ENCODE measurements at places on chromosomes 4 and X. TPM values are rescaled to one million over a fixed set of nuclear protein-coding genes. Genes with fewer than 3 reads are reported as not detected.

The FREM3 gene
- total RNA-seq: not detected

The DDX53 gene
- total RNA-seq: not detected

The SRPK3 gene
- total RNA-seq: not detected

The SPOCK3 gene
- not detected for total RNA-seq

The CXorf49 gene
- total RNA-seq: not detected

GRCh38 chr4:184668511-184669114 is 19.1 kb downstream of the PRIMPOL start:
- no peak for DNase-seq

- DNase-seq: no peak
These were observed 358 bp downstream of the FGFBP1 start for GRCh38 chr4:15938182-15938581.

GRCh38 chr4:177190995-177191580 is 118.6 kb upstream of the NEIL3 start:
- no peak for DNase-seq

DNA sequence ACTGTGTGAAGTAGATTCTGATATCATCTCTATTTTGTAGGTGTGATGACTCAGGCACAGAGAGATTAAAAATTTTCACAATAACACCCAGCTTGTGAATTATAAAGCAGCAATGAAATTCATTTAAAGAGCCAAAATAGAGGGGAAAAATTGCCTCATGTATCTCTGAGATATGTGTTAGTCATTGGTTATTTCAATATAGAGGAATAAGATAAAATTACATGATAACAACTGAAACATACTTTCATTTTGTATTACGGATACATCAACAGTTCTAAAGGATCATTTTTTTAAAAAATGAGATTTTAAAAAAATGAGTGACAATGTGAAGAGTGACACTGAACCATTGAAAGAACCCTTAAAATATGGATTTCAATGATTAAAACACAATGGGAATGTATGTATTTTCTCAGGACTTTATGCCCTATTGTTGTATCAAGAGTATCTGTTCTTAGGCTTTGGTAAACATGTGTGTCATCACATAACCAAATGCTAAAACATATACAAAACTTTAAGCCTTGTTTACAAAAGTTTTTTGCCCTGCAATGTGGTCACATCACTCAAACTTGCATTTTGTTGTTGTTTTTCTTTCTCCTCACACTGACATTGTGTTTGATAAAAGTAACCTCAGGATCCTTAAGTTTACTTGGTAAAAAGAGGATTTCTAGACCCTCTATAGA is 221.3 kb downstream of the ANTXR2 start:
- no peak for DNase-seq

- no peak for DNase-seq
These were observed 34.2 kb upstream of the ZNF518B start for GRCh38 chr4:10491401-10491800.

- no peak for DNase-seq
These were observed 28.4 kb upstream of the TNIP3 start for GRCh38 chr4:121192480-121192879.

GRCh38 chr4:140928880-140929279 is 172.7 kb upstream of the TBC1D9 start:
- no peak for DNase-seq

DNA sequence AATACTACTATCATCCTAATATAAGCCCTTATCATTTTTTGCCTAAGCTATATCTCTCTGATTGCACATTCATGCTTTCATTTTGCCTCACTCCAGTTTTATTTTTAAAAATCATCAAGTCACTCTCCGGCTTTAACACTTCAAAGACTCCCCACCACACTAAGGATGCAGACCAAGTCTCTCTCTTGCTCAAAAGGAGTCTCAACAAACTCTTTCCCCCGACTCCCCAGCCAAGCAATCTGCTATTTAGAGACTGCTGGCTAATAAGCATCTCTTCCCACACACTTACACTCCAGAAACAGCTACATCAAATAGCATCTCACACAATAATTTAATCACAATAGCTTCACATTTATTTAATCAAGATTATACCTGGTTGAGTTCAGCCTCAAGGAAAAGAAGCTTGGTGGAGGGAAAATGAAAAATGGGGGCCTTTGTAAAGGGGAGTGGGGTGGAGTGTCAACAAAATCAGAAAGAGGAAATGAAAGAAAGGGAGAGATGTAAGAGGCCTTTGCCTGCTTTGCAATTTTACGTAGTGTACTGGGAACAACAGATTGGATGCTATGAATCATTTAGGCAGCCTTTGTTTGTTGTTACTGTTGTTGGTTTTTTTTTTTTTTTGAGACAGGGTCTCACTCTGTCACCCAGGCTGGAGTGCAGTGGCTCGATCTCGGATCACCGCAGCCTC is 104.1 kb upstream of the MCF2 start:
- no peak for DNase-seq

DNA sequence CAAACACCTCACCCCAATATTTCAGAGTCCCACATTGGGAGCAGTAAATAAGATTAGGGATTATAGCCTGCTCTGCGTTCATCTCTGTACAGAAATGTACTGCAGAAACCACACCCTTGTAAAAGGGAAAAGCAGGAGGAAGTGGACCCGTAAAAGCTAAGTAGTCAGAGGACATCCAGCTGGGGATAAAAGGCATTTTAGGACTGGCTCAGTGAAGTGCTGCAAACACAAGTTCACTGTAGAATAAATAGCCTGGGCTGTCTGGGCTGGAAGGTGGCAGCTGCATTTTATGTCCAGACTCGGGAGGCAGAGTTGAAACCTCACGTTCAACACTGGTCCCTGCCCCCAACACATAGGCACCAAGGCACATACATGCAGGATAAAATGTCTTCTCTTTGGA is 178.7 kb upstream of the FAT1 start:
- DNase-seq: no peak

GRCh38 chr4:153273751-153274150 is 69.5 kb downstream of the TRIM2 start:
- DNase-seq: no peak

DNA sequence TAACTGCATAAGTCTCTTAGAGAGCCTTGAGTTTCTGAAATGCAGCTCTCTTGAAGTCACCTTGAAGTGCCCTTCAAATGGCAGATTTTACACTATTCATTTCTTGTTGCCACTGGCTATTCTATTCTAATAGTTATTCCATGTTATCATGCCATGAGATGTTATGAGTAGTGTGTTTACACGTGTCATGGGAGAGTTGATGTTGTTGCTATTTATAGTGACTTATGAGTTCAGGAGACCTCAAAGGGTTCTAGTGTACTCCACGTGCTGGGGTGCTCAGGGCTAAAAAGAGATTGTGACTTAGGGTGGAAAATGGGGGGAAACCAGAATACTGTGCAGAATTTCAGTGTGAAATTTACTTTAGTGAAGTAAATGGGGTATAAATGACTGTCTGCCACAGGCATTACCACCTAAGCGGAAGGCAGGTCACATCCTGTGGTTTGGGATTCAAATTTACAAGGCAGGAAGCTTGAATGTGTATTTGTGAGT is 77.1 kb upstream of the SLC4A4 start:
- DNase-seq: no peak

GRCh38 chr4:144565527-144566195 is 80.3 kb upstream of the HHIP start:
- DNase-seq: no peak

- no peak for DNase-seq
These were observed 56.4 kb downstream of the ABCG2 start for GRCh38 chr4:88102026-88102425.

DNA sequence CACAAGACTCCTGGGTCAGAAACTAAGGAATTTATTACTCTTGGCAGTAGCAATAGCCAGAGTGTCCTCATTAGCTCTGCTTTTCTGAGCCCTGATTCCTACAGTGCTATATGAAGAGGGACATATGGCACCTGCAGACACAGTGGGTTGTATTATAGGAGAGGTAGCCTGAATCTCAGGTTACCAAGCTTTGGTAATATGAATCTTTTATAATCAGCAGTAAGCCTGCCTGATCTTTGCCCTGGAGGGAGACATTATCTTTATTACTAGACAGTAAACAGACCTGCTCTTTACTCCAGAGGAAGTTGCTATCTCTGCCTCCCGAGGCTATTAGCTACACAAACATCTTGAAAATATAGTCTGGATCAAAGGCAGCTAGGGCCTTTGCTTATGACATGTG is 62.5 kb upstream of the HOPX start:
- no peak for DNase-seq

Measured in activated T-cell treated with anti-CD3 and anti-CD28 coated beads, Interleukin-2, amount 50 U/mL, for 4 hours (primary cell).